CD8-positive, alpha-beta memory T cell (primary cell): ENCODE measurements at places on chromosomes 12 and 14. TPM values are rescaled to one million over a fixed set of nuclear protein-coding genes. Genes with fewer than 3 reads are reported as not detected.

The OR2AP1 gene
- not detected for total RNA-seq

GRCh38 chr12:54603173-54603814, 14.8 kb upstream of the PPP1R1A start:
- H3K4me1 ChIP-seq: no peaks in the 10 kb centered on the region
- H3K36me3 ChIP-seq: no peaks in the 10 kb centered on the region
- H3K27me3 ChIP-seq: no peaks in the 10 kb centered on the region
- no peak overlapping the region for H3K27ac ChIP-seq
- peak; percentile 39 for DNase-seq

The CEBPE gene
- 0.16 TPM for total RNA-seq

- DNase-seq: no peak
- H3K4me1 ChIP-seq: no peaks in the 10 kb centered on the region
- no peaks in the 10 kb centered on the region for H3K36me3 ChIP-seq
Observed at GRCh38 chr12:109687250-109687649, 26.4 kb upstream of the FAM222A start.

DNA sequence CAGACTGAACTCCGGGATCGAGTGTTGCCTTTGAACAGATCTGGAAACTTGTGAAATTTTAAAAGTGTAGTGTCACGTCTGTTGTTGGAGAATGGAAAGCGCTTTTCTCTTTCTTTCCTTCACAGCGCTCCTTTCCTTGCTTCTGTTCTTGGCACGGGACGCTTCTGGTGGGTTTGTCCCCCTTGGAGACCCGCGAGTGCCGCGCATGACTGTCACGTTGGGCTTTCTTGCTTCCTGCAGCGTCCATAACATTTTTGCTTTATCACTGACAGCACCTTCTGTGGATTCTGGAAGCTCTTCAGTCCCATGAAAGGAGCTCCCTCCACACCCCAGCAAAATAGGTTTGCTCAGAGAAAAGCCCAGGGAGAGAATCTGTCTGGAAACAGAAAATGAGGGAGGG, 193.0 kb upstream of the TMEM132C start:
- H3K27ac ChIP-seq: no peak overlapping the region
- H3K4me1 ChIP-seq: no peaks in the 10 kb centered on the region
- no peaks in the 10 kb centered on the region for H3K36me3 ChIP-seq
- no peak for DNase-seq
- no peak overlapping the region for H3K4me3 ChIP-seq

DNA sequence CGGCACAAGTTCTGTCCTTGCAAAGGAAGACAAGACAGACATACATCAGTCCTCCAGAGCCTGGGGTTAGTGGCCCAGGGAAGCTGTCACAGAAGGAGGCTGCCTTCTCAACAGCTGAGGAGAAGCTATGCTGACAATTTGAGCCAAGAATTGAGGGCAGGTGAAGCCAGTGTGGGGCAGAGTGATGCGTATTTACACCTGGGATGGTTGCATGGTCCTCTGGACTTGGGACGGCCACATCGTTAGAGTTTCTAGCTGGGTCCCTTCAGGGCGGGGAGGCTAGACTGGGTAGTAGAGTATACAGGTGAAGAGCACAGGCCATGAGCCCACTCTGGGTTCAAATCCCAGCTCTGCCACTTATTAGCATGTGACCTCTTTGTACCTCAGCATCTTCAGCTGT, 16.5 kb downstream of the KRT85 start:
- H3K36me3 ChIP-seq: no peaks in the 10 kb centered on the region
- no peak overlapping the region for H3K4me3 ChIP-seq
- DNase-seq: no peak
- H3K4me1 ChIP-seq: peaks cover 21% of the 10 kb centered on the region

DNA sequence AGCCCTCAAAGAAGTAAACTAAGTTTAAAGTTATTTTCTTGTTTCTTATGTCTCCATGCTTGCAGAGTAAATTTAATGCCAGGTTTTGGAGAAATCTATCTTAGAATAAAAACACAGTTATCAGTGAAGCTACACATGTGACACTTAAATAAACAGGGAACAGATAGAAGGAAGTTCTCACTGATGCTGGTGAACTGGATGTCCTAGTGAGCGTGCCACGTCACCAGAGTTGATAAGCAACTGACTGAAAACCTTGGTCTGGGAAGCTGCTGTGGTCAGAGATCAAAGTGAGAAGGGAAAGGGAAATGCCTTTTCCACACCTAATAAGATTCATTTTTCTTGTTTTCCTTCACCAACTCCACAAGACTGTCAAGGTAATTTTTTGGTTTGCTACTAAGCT, 74.8 kb upstream of the PCED1B start:
- no peaks in the 10 kb centered on the region for H3K36me3 ChIP-seq
- no peaks in the 10 kb centered on the region for H3K27me3 ChIP-seq
- DNase-seq: no peak
- no peaks in the 10 kb centered on the region for H3K4me1 ChIP-seq
- H3K27ac ChIP-seq: no peak overlapping the region

GRCh38 chr12:15049461-15050153, 76.8 kb downstream of the PDE6H start:
- H3K27ac ChIP-seq: no peak overlapping the region
- no peak for DNase-seq
- no peaks in the 10 kb centered on the region for H3K27me3 ChIP-seq
- H3K4me3 ChIP-seq: no peak overlapping the region

- peaks cover 18% of the 10 kb centered on the region for H3K27me3 ChIP-seq
- peaks cover under 1% of the 10 kb centered on the region for H3K36me3 ChIP-seq
- H3K4me1 ChIP-seq: peaks cover 24% of the 10 kb centered on the region
- no peak for DNase-seq
- H3K4me3 ChIP-seq: peak overlapping the region; percentile 70
Observed at GRCh38 chr12:57765698-57766463, 997 bp downstream of the CYP27B1 start.

The RIMKLB gene
- 6.1 TPM for total RNA-seq

The NPFF gene
- not detected for total RNA-seq

- peak overlapping the region; percentile 43 for H3K27ac ChIP-seq
- no peak for DNase-seq
- H3K27me3 ChIP-seq: no peaks in the 10 kb centered on the region
- no peaks in the 10 kb centered on the region for H3K4me1 ChIP-seq
- no peaks in the 10 kb centered on the region for H3K36me3 ChIP-seq
- H3K4me3 ChIP-seq: no peak overlapping the region
Observed at GRCh38 chr12:49868952-49869815, 26.3 kb upstream of the BCDIN3D start.

- H3K4me3 ChIP-seq: no peak overlapping the region
- H3K27me3 ChIP-seq: no peaks in the 10 kb centered on the region
- H3K36me3 ChIP-seq: no peaks in the 10 kb centered on the region
- no peak for DNase-seq
- no peaks in the 10 kb centered on the region for H3K4me1 ChIP-seq
- no peak overlapping the region for H3K27ac ChIP-seq
Observed at GRCh38 chr14:98606041-98606640, 665.9 kb downstream of the BCL11B start.

- no peak overlapping the region for H3K4me3 ChIP-seq
- H3K36me3 ChIP-seq: no peaks in the 10 kb centered on the region
- H3K4me1 ChIP-seq: no peaks in the 10 kb centered on the region
- H3K27me3 ChIP-seq: no peaks in the 10 kb centered on the region
- DNase-seq: no peak
Observed at GRCh38 chr12:117844114-117844830, 124.5 kb downstream of the KSR2 start.

DNA sequence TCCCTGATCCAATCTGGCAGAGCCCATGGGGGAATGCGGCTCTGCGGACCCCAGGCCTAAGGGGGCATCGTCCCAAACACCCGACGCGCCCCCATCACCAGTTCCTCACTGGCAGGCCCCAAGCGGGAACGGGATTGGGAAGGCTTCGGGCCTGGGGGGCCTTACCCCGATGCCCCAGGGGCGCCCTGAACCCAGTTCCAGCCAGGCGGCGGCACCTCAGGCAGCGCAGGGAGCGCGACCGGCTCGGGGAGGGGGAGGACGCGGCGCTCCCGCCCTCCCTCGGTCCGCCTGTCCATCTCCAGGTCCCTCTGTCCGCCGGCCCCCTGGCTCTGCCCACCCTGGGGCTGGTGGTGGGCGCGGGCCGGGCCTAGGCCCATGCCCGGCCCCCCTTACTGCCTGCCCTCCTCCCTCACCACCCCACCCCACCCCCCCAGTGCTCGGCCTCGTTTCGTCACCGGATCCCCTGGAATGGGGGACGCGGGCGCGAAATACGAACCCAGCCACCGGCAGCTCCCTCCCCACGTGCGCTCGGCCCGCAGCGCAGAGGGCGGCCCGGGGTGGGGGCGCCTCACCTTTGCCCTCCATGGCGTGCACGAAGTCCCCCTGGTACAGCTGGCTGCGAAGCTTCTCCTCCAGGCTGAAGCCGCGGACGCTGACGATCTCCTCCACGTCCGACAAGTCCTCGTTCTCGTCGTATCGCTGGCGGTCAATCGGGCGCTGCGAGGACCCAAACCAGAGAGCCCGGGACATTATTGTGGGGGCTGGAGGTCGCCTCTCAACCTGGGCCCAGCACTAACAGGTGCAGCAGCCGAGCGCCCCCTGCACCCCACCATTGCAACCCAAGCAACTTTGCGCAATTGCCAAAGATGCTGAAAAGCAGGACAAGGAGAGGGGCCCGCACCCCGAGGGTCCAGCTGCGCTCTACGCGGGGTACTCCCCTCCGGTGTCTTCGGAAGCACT, 2.3 kb downstream of the KDM2B start:
- peak overlapping the region; percentile 93 for H3K27ac ChIP-seq
- H3K36me3 ChIP-seq: peaks cover 10% of the 10 kb centered on the region
- peaks cover 38% of the 10 kb centered on the region for H3K4me1 ChIP-seq
- peak overlapping the region; percentile 97 for H3K4me3 ChIP-seq
- no peak for DNase-seq

DNA sequence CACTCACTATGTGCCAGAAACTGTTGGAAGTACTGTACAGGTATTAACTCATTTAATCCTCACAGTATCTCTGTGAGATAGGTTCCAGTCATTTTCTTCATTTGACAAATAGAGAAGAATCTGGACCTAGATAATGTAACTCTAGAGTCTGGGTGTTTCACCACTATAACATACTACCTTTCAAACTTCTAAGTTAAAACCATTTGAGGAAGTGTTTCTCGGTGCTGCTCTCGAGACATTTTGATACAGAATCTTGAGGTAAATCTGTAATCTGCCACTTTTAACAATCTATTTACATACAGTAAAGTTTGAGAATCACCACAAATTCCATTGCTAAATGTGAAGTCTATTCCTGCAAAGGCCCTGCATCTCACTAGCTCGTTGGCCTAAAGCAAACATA, 8.8 kb downstream of the OLR1 start:
- no peaks in the 10 kb centered on the region for H3K36me3 ChIP-seq
- no peaks in the 10 kb centered on the region for H3K27me3 ChIP-seq
- H3K4me1 ChIP-seq: no peaks in the 10 kb centered on the region

GRCh38 chr12:127360580-127360979, 906.4 kb upstream of the TMEM132C start:
- H3K4me1 ChIP-seq: no peaks in the 10 kb centered on the region
- H3K4me3 ChIP-seq: no peak overlapping the region
- no peaks in the 10 kb centered on the region for H3K27me3 ChIP-seq
- DNase-seq: no peak
- no peak overlapping the region for H3K27ac ChIP-seq
- H3K36me3 ChIP-seq: no peaks in the 10 kb centered on the region

DNA sequence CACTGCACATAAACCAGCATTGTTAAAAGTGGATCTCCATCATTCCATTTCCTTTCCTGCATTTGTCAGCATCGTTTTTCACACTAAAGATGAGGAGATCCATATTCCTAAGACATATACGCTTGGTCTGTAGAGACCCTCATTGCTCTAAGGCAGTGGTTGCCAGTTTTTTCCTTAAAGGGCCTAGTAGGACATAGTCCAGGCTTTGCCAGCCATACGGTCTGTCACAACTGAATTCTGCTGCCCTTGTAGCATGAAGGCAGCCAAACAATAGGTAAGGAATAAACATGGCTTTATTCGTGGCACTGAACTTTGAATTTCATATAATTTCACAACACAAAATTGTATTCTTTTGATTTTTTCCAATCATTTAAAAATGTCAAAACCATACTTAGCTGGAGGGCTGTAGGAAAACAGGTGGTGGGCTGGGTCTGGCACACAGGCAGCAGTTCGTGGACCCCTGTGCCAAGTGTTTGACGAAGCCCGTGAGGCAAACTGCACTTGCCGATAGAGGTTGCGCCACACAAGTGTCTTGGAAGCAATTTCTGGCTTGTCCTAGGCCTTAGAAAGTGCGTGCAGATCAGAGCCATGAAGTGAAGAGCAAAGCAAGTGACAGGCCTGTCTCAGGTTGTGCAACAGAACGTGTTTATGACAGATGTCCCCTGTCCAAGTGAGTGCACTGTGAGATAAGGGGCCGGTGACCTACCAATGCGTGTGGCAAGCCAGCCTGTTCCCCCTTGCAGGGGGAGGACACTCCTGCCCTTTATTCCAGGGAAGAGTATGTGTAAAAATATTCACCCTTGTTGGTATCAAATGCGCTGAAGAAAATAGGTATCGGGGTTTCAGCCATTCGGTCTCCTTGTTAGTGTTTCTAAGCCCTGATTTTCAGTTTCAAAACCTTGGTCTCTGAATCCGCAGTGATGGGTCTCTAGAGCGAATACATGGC, 916 bp upstream of the CHPT1 start:
- peaks cover 11% of the 10 kb centered on the region for H3K4me1 ChIP-seq
- H3K27me3 ChIP-seq: no peaks in the 10 kb centered on the region
- peak overlapping the region; percentile 72 for H3K27ac ChIP-seq
- DNase-seq: peak; percentile 12
- H3K4me3 ChIP-seq: peak overlapping the region; percentile 75

DNA sequence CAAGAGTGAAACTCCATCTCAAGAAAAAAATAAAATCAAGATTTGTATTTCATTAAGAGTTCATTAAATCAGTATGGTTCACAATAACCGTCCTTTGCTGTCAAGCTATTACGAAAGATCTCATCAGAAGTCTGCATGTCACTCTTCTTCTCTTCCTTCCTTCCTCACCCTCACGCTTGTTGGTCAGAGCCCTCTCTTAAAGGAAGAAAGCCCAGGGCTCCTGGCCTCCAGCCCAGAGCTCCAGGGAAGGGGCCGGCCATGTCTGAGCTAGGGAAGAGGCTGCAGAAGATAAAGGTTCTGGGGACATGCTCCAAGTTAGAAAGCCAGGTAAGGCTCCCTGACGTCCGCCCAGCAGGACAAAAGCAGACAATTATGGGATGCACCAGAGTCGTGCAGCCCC, 43.1 kb upstream of the DLK1 start:
- peak overlapping the region; percentile 16 for H3K27ac ChIP-seq
- no peak overlapping the region for H3K4me3 ChIP-seq
- no peaks in the 10 kb centered on the region for H3K4me1 ChIP-seq
- H3K36me3 ChIP-seq: no peaks in the 10 kb centered on the region
- no peak for DNase-seq

The BCL7A gene
- total RNA-seq: 2.5 TPM
